Uterus (tissue), 4 donors: ENCODE measurements at places on chromosomes 13 and 19. TPM values are rescaled to one million over a fixed set of nuclear protein-coding genes. Genes with fewer than 3 reads are reported as not detected.
A peak's percentile ranks its signal among the peaks of the same experiment; 100 is the strongest.

- DNase-seq = peak; percentile 82
Measured at GRCh38 chr19:7925171-7925851, 624 bp downstream of the CTXN1 start.

The MEF2B gene
- total RNA-seq = 2.0 TPM

The LILRA1 gene
- total RNA-seq = not detected

GRCh38 chr13:77386880-77387606 is 60.1 kb upstream of the MYCBP2 start:
- DNase-seq = no peak

DNA sequence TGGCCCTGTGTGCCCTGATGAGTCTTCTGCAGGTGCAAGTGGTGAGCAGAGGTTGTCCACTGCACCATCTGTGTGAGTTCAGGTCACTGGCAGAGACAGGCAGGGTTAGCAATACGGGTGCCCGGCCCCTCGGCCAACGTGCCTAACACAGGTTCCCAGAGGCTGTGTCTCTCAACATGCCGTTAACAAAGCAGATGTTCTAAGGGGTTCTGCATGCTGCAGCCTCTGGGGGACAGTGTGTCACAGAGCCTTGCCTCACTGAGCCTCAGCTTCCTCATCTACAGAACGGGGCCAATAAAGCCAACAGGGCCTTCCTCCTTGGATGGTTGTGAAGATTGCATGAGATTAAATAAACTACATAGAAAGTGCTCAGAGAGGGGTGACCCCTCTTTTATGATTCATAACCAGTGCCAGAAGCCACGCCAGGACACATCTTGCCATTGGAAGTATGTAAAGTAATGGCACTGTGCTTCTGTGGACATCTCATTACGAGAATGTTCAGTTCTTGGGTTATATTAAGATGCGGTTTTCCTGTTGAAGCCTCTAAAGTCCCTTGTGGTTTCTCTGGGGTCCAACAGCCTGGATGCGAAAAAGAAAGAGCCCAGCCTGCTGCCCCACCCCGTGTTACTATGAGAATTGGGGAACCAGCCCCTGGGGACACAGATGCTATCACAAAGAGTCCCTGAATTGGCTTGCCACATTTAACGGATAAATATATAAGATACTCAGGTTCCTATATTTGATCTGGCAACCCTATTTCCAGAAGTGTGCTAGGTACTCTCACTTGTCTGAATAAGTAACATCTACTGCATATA is 11.2 kb upstream of the ARHGEF18 start:
- DNase-seq = no peak
